Nucleus accumbens (tissue), 56 donors: ENCODE measurements at places on chromosomes 7 and 10.

DNA sequence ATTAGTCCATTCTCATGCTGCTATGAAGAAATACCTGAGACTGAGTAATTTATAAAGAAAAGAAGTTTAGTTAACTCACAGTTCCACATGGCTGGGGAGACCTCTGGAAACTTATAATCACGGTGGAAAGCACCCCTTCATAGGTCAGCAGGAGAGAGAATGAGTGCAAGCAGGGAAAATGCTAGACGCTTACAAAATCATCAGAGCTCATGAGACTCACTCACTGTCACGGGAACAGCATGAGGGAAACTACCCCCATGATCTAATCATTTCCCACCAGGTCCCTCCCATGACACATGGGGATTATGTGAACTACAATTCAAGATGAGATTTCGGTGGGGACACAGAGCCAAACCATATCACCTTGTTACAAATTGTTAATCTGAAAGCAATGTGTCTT is 15.8 kb downstream of the TAS2R39 start:
- no peak for DNase-seq

DNA sequence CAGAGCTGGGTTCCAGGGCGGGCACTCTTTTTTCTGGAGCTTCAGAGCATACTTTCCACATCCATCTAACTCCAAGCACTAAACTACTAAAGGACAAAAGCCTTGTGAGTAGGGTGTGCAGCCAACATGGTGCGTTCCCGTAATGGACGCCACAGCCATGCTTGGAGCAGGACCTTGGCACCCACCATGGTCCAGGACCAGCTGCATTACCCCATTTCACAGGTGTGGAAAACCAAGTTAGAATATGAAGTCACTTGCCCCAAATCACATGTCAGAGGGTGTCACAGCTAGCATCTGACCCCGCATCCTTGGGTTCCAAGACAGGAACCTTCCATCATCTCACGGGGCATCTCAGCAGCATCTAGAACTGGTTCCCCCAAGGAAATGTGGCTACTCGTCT is 112.4 kb downstream of the SMURF1 start:
- DNase-seq = no peak

DNA sequence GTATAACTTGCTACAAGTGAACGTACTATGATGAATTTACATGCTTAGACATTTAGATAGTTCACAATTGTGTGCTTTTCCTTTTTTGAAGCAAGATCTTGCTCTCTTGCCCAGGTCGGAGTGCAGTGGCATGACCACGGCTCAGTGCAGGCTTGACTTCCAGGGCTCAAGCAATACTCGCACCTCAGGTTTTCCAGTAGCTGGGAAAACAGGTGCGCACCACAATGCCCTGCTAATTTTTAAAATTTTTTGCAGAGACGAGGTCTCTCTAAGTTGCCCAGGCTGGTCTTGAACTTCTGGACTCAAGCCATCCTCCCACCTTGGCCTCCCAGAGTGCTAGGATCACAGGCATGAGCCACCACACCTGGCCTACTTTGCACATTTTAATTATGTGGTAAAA is 1.8 kb downstream of the GPR15LG start:
- DNase-seq = no peak

- DNase-seq = no peak
Observed at GRCh38 chr7:1234881-1235500, 2.3 kb downstream of the UNCX start.
